Stimulated activated CD8-positive, alpha-beta memory T cell treated with anti-CD3 and anti-CD28 coated beads, Interleukin-7, amount 100 ng/mL, for 4 hours (primary cell): ENCODE measurements at places on chromosomes 5 and 9.

DNA sequence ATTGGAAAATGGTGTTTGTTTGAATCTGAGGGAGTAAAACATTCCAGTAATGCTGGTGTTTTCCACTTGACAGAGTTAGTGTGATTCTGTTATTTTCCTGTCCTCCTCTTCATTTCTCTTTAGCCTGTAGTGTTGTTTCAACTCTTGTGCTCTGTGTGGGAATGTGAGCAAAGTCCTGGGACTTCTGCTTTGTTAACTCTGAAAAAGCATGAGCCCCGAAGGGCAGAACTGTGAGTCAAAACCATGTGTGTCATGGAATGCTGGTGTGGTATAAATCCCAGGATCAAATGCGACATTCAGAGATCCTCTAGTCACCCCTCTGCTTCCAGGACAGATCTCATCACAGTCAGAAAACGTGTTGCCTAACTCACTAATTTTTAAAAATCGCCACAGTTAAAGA, 8.9 kb downstream of the F2R start:
- DNase-seq: no peak

GRCh38 chr9:89474939-89475338, 23.0 kb downstream of the SEMA4D start:
- DNase-seq: no peak

DNA sequence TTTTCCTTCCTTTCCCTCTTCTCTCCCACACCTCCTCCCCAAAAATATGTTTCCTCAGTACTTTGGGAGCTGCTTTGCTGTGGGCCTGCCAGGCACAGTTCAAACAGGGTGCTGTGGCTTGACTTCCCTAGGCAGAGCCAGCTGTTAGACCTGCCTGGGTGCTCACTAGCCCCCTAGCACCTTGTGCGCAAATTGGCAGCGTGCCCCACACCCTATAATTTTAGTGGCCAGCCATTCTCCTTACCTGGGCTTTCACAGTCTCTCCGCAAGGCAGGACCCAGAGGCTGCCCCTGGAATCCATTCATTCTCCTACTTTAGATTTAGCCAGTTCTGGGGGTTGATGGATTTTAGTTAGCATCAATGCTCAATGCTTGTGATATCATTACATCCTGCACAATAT, 72.3 kb downstream of the ANGPTL2 start:
- DNase-seq: no peak

DNA sequence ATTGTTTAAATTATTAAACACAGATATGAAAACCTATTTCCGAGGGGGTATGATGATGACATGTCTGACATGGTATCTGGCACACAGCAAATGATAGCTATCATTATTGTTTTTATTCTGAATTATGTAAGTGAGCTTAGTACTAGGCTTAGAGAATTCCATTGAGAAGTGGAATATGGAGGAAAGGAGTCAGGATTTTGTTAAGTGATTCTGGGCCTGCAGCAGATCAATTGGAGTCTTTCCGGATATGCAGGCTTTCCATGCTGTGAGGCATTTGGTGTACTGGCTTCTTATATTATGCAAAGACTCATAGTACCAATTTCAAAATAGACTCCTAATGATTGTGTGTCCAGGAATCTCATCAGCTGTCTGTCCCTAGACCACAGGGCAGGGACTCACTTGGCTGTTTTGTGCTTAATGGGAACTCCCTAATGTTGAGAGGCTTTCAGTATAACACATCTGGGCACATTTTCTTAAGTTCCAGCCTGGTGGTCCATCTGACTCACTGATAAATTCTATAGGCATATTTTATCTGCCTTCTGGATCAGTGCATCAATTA, 180.0 kb upstream of the KLF9 start:
- no peak for DNase-seq
